ENCODE measurements at places on chromosomes 4 and X.

DNA sequence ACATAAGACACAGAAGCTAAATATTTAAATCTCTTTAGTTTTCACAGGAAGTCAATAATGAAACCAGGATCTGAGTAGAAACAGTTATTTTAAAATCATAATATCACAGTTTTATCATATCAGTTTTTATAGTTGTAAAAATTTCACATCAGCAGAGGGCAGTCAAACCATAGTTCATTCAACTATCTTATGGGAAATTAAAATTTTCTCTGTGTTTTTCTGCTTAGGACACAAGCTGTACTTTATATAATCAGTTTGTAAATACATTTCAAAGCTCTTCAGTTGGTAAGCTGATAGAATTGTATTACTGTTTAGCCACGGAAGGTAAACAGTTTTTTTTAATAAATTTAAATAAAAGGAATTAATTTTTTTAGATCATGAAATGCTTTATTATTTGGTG, 204.8 kb upstream of the NUDT6 start:
- no peak for DNase-seq

GRCh38 chr4:77652237-77652897, 46.7 kb downstream of the CXCL13 start:
- DNase-seq: peak; percentile 15

- no peak for DNase-seq
These were observed 261.8 kb downstream of the MID1IP1 start for GRCh38 chrX:39063037-39063436.

DNA sequence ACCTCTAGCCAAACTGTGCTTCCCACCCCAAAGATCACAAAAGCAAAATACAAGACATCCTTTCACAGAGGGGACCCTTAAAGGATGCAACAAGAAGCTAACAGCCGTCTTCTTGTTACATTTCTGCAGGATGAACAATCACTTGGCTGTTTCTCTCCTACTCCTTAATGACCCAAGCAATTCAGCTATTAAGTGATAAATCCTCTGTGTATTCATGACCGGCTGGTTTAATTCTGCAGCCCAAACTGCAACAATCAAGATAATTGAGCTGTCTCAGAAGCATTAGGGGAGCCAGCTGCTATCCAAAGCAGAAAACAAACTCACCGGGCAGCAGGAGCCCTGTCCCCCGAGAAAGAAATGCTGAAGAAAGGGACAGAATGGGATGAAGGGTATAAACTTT, 85.9 kb upstream of the ACSL4 start:
- no peak for DNase-seq

- no peak for DNase-seq
These were observed 7.8 kb upstream of the GLOD5 start for GRCh38 chrX:48753708-48754228.

DNA sequence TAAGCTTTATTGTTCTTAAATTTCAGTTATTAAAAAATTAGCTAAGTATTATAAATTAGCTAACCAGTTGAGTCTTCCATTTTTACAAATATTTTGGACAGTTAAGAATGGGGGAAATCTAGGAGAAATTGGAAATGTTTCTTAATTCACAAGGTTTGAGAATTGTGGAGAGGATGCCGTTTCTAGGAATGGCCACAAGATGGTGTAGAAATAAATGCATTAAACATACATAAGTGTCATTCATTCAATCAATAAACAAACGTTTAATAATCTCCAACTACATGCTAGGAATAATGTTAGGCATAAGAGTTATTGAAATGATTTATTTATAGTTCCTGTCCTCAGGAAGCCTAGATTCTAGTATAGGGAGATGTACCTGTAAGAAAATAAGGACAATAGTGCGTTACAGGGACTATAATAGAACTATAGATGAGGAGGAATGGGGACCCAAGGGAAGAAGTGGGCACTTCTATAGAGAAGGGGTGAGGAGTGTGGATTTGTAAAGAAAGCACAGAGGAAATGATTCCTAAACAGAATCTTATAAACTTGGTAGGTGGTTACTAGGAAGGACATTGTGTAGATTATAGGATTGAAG, 195.7 kb upstream of the ANK2 start:
- DNase-seq: no peak

DNA sequence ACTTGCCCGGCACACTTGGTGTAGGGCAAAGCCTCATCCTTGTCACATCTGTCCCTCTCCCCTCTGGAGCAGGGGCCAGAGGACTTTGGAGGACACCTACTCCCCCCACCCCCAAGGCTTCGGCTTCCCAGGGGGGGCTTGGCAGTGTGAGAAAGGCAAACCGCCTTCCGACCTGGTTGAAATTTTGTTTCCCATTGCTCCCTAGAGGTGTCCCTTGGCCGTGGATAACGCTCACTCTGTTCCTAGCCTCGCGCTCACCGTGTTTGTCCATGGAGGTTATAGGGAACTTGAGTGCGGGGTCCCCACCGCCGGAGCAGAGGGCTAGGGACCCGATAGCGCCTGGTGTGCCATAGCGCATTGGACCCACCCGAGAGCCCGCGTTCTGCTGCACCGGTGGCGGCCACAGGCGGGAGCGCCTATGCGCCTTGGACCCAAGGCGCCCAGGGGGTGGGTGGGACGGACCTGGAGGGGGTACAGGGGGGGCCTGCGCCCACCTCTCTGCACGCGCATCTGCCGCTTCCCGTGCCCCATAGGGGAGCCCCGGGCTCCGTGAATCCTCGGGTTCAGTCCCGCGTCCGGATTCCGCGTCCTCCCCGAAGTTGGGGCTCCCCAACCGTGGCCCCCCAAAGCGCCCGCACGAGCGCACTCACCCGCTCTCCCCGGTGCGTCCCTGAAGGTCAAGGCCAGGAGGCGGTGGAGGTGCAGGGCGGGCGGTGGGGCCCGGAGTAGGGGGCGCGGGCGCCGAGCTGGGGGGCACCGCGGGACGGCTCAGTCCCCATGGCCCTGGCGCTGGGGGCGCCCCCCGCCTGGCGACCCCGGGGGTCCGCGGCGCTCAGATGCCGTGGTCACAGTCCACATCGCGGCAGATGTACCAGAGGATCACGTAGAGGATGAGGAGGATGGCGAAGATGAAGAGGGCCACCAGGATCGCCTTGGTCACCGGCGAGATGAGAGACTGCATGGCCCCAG, 82.7 kb upstream of the DHRSX start:
- no peak for DNase-seq

DNA sequence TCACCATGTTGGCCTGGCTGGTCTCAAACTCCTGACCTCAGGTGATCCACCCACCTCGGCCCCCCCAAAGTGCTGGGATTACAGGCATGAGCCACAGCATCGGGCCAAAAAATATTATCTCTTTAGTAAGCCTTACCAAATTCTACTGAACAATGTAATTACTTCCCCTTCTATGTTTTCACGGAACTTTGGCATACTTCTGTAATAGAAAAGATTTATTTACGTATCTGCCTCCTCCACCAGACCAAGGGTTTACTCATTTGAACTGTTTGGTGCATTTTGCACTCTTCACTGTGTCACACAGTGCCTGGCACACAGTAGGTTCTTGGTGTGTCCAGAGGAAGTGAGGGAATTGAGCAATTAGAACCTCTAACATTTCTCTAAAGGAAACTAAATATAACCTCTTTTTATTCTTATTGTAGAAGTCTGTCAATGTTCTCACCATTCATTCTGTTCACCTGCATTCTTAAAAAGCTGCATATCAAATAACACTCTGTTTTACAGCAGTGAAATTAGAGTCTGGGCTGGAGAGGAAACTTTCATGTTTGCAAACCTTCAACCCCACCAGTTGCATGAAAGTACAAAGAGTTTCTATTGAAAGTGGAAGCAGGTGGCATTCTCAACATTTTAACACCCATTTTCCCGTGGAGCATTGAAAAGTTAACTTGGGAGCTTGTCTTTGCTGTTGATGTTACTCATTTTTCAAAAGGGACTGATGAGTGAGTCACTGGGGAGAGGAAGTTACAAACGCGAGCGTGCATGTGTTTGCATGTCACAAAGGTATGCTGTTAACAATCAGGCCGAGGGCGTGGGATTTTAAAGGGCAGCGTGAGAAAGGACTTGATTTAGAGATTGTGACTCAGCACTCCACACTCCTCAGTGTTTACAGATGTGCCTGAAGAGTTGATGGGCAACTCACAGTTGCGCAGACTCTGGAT, 314.1 kb downstream of the STK32B start:
- DNase-seq: no peak

GRCh38 chr4:88382621-88383020, 4.0 kb downstream of the HERC6 start:
- no peak for DNase-seq

DNA sequence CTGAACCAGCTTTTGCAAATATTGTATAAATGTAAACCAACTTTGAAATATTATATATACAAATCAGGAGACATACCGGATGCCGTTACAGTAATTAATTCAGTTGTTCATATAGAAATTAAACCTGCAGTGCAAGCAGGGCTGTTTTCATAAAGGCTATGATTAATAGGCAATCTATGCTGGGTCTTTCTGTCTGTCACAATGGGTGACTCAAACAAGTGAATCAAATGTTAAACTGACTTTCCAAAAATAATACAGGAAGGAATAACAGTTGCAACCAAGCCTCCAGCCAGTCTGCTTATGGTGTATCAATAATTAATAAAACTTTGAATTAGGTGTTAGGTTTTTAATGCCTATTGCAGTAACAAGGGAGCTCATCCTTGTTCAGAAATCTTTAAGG, 43.9 kb downstream of the GABRB1 start:
- no peak for DNase-seq

GRCh38 chrX:105876658-105877057, 54.3 kb downstream of the NRK start:
- DNase-seq: no peak

GRCh38 chr4:56387023-56388001, at the start of gene AASDH:
AASDH (minus strand) TSS chr4:56387491; CDS start chr4:56384299, 3,192 bp downstream.
- peak; percentile 89 for DNase-seq

DNA sequence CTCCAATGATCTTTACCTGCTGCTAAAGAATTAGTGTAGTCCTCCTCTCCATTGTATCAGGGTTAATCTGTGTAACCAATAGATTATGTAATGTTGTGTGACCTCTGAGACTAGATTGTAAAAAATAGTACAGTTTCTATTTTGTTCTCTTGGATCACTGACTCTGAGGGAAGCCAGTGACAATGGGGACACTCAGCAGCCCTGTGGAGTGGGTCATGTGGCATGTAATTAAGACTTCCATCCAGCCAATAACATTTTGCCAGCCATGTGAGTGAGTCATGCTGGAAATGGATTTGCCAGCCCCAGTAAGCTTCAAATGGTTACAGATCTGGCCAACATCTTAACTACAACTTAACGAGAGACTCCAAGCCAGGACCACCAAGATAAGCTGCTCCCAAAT, 332.3 kb downstream of the PTTG2 start:
- DNase-seq: no peak

GRCh38 chrX:10158279-10159144, 1.7 kb downstream of the CLCN4 start:
- DNase-seq: peak; percentile 41

DNA sequence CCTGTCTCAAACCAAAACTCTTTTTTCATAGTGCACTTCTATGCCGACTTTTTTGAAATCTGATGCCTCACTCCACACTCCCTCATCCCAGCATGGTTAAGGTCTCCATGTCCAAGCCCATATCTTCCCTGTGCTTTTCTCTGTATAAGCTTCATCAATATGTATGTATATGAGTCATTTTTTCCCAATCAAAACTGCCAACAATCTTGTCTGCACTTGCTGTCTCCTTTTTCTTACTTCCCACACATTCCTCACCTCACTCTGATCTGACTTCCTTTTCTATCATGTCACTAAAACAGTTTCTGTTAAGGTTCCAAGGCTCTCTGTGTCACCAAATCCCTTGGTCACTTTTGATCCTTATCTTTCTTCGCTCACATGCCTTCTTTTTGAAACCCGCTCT, 88.2 kb upstream of the GPR50 start:
- DNase-seq: no peak

DNA sequence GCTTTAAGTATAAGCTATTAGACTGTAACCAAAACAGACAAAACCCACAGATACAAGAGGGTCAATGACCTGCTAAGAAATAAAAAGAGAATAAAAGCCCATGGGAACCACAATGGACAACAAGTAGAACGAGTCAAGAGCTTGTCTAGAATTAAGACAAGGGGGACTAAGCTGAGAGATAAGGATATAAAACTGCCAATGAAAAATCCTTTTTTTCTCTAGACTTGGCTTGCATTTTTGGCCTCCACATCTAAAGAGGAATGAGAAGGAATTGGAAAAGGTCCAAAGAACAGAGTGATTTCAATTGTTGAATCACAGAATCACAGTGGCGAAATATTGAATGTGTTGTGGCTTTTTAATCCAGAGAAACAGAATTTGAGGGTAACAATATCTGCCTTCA, 135.7 kb downstream of the QDPR start:
- DNase-seq: no peak

Measured in hippocampal formation (tissue), 2 donors.